Lower lobe of right lung (tissue), 2 donors: ENCODE measurements at places on chromosomes 2 and 18. TPM values are rescaled to one million over a fixed set of nuclear protein-coding genes. Genes with fewer than 3 reads are reported as not detected.

DNA sequence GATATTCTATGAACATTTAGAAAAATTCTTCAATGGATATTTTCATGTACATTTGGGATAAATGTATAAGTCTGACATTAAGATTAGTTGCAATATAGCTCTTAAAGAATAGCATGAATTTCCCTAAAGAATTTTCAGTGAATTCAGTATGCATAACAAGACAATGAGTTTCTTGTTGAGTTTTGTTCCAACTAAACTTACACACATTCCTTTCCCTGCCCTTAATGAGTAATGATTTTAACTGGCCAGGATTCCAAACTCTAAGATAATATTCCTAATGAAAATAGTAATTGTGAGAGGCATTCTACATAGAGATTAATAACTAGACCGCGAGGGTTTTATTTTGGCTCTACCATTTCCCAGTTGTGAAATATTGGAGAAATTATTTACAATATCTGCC, 390.3 kb upstream of the GALNT5 start:
- H3K27ac ChIP-seq: no peak overlapping the region
- no peak overlapping the region for H3K4me3 ChIP-seq
- H3K27me3 ChIP-seq: no peaks in the 10 kb centered on the region
- no peak for DNase-seq

GALNT14 gene
- total RNA-seq: 0.83 TPM

GPBAR1 gene
- total RNA-seq: 4.6 TPM

DNA sequence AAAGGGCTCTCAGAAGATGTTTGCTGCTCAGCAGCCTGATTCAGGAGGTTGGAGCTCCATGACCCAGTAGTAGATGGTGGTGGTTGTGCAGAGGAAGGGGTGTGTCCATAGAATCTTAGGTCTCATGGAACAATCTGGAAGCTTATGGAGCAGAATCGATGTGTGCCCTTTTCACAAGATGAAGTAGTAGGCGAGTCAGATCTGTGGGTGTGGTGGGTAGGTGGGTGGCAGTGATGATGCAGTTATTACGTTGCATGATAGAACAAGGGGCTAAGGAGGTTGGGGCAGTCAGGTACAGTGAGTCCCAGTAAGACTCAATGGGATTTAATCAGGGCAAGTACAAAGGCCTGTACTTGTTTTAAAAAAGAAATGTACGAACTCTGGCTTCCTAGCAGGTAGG, 9.1 kb downstream of the TET3 start:
- no peak overlapping the region for H3K27ac ChIP-seq
- H3K36me3 ChIP-seq: peaks cover 9% of the 10 kb centered on the region
- no peak overlapping the region for H3K4me3 ChIP-seq
- no peaks in the 10 kb centered on the region for H3K27me3 ChIP-seq

GRCh38 chr2:14517731-14518130, 114.8 kb upstream of the LRATD1 start:
- no peaks in the 10 kb centered on the region for H3K4me1 ChIP-seq
- no peak for DNase-seq
- H3K27ac ChIP-seq: no peak overlapping the region
- H3K36me3 ChIP-seq: no peaks in the 10 kb centered on the region
- no peak overlapping the region for H3K4me3 ChIP-seq

- no peak overlapping the region for H3K27ac ChIP-seq
- no peak overlapping the region for H3K4me3 ChIP-seq
- no peak for DNase-seq
- no peaks in the 10 kb centered on the region for H3K4me1 ChIP-seq
- H3K27me3 ChIP-seq: no peaks in the 10 kb centered on the region
Measured at GRCh38 chr18:48702346-48703027, 163.7 kb downstream of the CTIF start.

DNA sequence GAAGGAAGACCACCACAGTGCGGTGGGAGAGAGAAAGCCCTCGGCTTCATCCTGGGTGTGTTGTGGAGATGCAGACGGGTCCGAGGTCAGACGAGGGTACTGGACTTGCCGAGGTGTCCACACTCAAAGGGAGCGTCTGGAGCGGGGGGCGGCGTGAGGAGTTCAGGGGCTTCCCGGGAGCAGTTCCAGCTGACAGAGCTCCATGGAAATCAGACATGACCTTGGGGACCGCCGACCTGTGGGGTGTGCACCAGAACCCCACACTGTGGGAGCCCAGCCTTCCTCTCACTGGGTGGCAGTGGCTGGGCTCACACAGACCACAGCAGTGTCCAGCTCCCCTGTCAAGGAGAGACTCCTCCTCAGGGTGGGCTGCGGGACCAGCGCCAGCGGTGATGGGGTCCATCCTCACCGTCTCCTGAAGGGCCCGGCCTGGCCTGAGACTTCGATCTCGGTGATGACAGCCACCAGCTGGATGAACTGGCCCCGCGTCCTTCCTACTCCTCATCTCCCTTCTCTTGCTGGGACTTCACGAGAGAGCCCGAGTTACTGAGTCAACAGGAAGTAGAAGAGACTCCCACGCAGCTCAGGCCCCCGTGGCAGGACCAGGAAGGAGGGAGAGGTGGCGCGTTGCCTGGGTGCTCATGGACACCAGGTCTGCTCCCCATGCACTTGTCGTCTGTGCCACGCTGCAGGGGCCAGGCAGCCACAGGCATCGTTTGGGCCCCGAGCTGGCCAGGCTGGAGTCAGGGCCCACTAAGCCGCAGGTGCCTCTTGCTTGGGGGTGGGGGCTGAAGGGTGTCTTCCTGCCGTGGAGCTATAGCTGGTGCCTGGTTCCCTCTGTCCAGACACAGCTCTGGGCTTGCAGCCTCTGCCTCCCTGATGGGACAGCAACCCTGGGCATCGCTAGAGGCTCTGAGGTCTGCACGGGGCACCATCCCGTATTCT, 101.9 kb upstream of the CTDP1 start:
- no peak overlapping the region for H3K4me3 ChIP-seq
- peaks cover 17% of the 10 kb centered on the region for H3K4me1 ChIP-seq
- H3K27me3 ChIP-seq: no peaks in the 10 kb centered on the region
- peak; percentile 48 for DNase-seq

GRCh38 chr18:55743133-55743532, 155.1 kb upstream of the TCF4 start:
- no peak overlapping the region for H3K27ac ChIP-seq
- H3K27me3 ChIP-seq: no peaks in the 10 kb centered on the region
- no peak for DNase-seq
- H3K36me3 ChIP-seq: no peaks in the 10 kb centered on the region
- H3K4me1 ChIP-seq: no peaks in the 10 kb centered on the region

SRBD1 gene
- total RNA-seq: 15.4 TPM

ITGB6 gene
- 65.2 TPM for total RNA-seq

- no peaks in the 10 kb centered on the region for H3K27me3 ChIP-seq
- H3K4me1 ChIP-seq: no peaks in the 10 kb centered on the region
- no peak for DNase-seq
- H3K36me3 ChIP-seq: no peaks in the 10 kb centered on the region
- H3K4me3 ChIP-seq: no peak overlapping the region
Measured at GRCh38 chr2:5720426-5720825, 28.2 kb downstream of the SOX11 start.

- no peaks in the 10 kb centered on the region for H3K4me1 ChIP-seq
- H3K36me3 ChIP-seq: peaks cover 7% of the 10 kb centered on the region
- H3K4me3 ChIP-seq: no peak overlapping the region
- no peak overlapping the region for H3K27ac ChIP-seq
- no peaks in the 10 kb centered on the region for H3K27me3 ChIP-seq
- no peak for DNase-seq
Measured at GRCh38 chr2:39455826-39456225, 18.7 kb upstream of the MAP4K3 start.

DNA sequence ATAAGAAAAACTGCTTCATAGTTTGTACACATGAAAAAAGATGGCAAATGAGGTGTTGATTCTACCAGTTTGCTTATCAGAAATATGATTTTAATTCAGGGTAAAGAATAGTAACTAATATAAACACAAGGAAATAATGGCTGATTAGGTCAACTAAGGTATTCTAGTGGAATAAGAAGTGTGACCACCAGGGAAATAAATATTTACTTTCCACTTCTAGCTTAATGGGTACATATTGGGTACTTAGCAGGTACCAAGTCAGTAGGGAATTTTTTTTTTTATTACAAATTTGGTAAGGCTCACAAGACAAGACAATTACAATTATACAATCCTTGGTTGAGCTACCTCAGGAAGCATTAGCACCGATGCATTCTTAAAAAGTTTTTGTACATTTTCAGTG, 135.7 kb downstream of the PLEKHA3 start:
- H3K4me3 ChIP-seq: no peak overlapping the region
- no peaks in the 10 kb centered on the region for H3K27me3 ChIP-seq
- no peak for DNase-seq
- H3K4me1 ChIP-seq: no peaks in the 10 kb centered on the region

HOXD10 gene
- total RNA-seq: not detected

DNA sequence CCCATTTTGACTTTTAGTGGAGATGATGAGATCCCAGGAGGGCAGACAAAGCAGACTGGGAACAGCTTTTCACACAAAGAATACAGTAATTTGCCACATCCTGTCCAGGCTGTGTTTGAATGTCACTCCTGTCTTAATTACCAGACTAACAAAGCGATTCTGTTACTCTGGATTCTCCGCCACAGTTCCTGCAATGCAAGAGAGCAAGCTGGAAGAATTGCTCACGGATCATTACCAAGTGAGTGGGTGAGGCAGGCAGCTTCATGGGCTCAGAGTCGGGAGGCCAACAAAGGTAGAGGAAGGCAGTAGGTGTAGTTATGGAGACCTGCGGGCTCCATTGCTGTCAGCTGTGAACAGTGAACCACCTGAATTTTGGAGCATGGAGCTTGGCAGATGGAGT, 250.5 kb upstream of the ATP5MC3 start:
- no peaks in the 10 kb centered on the region for H3K36me3 ChIP-seq
- H3K4me1 ChIP-seq: no peaks in the 10 kb centered on the region
- DNase-seq: no peak
- H3K27me3 ChIP-seq: no peaks in the 10 kb centered on the region
- H3K27ac ChIP-seq: no peak overlapping the region

THUMPD2 gene
- 10.0 TPM for total RNA-seq
